ENCODE measurements at places on chromosomes 13 and 19.

- no peaks in the 10 kb centered on the region for H3K36me3 ChIP-seq
- no peaks in the 10 kb centered on the region for H3K4me1 ChIP-seq
- H3K4me3 ChIP-seq, result no peak overlapping the region
- H3K27me3 ChIP-seq, result no peaks in the 10 kb centered on the region
- no peak for DNase-seq
These were observed 104.4 kb downstream of the ZNF486 start for GRCh38 chr19:20271215-20271926.

- H3K36me3 ChIP-seq, result no peaks in the 10 kb centered on the region
- H3K27ac ChIP-seq, result no peak overlapping the region
- peaks cover 6% of the 10 kb centered on the region for H3K27me3 ChIP-seq
- H3K4me3 ChIP-seq, result no peak overlapping the region
- no peak for DNase-seq
These were observed 120.7 kb upstream of the OBI1 start for GRCh38 chr13:78779608-78780007.

GRCh38 chr13:75645141-75645540 is 9.0 kb downstream of the LMO7 start:
- H3K36me3 ChIP-seq, result no peaks in the 10 kb centered on the region
- no peak overlapping the region for H3K4me3 ChIP-seq
- no peaks in the 10 kb centered on the region for H3K27me3 ChIP-seq
- no peak overlapping the region for H3K27ac ChIP-seq
- H3K4me1 ChIP-seq, result no peaks in the 10 kb centered on the region

DNA sequence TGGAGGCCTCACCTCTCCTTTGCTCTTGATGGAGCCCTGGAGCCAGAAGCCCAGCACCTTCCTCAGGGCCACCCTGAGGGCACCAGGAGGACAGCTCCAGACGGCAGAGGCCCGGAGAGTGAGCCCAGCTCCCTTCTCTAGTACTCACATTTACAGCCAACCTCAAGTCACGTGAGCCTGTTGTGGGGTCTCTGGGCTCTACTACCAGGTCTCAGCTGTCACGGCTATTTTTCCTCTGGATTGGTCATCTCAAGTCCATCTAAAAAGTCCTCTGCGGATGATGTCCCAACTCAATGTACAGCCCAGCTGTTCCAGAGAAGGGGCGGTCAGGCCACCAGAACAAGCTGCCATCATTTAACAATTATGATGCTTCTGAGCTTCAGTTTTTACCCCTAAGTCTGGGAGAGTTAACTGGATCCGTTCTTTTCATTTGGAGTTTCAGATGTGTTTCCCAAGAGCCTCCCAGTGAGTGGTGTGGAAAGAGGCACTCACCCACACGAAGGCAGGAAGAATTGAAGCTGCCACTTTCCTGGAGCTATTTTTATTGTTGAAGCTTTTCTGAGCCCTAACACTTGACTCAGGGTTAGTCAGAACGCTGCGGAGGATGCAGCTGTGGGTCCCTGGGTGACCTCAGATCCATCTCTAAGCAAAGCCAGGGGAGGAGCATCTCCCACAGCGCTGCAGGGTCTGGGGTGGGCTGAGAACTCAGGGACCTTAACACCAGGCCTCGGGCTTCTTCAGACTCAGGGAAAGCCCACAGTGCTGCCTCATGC is 143.5 kb upstream of the UBL3 start:
- no peaks in the 10 kb centered on the region for H3K27me3 ChIP-seq
- no peak overlapping the region for H3K4me3 ChIP-seq
- H3K4me1 ChIP-seq, result no peaks in the 10 kb centered on the region
- no peak for DNase-seq
- H3K36me3 ChIP-seq, result no peaks in the 10 kb centered on the region

DNA sequence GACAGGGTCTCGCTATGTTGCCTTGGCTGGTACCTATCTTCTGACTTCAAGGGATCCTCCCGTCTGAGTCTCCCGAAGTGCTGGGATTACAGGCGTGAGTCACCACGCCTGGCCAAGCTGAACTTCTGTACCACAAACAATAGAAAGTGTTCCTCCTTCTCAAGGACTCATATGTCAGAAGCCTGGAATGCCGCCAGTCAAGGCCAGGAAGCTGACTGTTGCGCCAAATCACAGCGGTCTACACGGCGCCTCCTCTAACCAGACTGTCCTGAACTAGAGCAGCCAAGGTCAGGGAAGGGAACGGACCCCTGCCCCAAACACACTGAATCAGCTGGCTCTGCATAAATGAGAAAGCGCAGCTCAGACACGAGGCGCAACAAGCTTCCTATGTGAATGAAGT is 14.6 kb downstream of the RAB20 start:
- no peak overlapping the region for H3K4me3 ChIP-seq
- no peak overlapping the region for H3K27ac ChIP-seq
- no peaks in the 10 kb centered on the region for H3K27me3 ChIP-seq
- H3K4me1 ChIP-seq, result no peaks in the 10 kb centered on the region
- DNase-seq, result peak; percentile 80
- no peaks in the 10 kb centered on the region for H3K36me3 ChIP-seq

- no peaks in the 10 kb centered on the region for H3K36me3 ChIP-seq
- H3K27ac ChIP-seq, result peak overlapping the region; percentile 12
- peaks cover 29% of the 10 kb centered on the region for H3K4me1 ChIP-seq
- no peak for DNase-seq
These were observed 110.5 kb downstream of the COG6 start for GRCh38 chr13:39765801-39766463.

GRCh38 chr13:111090169-111090568 is 24.9 kb upstream of the ARHGEF7 start:
- H3K27ac ChIP-seq, result no peak overlapping the region
- no peaks in the 10 kb centered on the region for H3K4me1 ChIP-seq
- peaks cover 29% of the 10 kb centered on the region for H3K27me3 ChIP-seq

DNA sequence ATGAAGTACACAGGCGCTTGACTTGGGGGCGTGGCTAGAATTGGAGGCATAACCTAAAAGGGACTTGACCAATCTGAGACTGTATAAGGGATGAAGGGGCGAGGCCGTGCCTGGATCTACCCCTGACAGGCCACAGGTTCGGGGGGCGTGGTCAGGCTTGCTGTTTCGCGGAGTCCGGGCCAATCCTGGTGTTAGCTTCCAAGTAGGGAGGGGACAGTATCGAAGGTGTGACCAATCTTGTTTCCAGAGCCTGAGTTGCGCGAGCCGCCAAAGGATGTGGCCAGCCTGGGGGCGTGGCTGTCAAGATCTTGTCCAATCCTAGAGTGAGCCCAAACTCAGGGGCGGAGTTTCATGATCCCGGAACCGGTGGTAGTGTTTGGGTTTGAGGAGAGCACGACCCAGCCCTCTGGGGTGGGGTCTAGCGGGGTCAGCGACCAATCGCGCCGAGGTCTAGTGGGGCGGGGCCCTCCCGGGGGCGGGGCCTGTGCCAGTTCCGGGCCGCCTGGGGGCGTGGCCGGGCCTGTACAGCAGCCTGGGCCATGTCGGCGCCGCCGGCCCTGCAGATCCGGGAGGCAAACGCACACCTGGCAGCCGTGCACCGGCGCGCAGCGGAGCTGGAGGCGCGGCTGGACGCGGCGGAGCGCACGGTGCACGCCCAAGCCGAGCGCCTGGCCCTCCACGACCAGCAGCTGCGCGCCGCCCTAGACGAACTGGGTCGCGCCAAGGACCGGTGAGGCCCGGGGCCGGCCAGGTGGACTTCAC is at the start of gene VMAC:
Gene VMAC, plus strand, starts transcription at position 521 of the 762 bp plus-strand sequence. Its CDS starts 19 bp downstream, at position 540.
- H3K36me3 ChIP-seq, result peaks cover 19% of the 10 kb centered on the region
- peak within 1 kb of the TSS; percentile 91 for H3K4me3 ChIP-seq
- peak; percentile 100 for DNase-seq
- H3K27ac ChIP-seq, result peak within 1 kb of the TSS; percentile 93
- H3K4me1 ChIP-seq, result peaks cover 40% of the 10 kb centered on the region

DNA sequence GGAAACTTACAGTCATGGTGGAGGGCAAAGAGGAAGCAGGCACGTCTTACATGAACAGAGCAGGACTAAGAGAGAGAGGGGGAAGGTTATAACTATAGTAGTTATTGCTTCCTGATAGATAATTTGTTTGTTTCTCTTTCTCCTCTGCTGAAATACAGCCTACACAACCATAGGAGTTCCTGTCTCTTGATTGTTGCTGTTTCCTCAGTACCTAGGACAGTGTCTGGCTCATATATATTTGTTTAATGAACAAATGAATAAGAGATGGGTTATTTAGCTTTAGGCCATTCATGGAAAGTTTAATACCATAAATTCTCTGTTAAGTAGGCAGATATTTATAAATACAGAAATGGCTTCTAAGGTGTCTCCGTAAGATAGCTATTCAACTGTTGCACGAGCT is 95.2 kb downstream of the PCCA start:
- H3K27me3 ChIP-seq, result no peaks in the 10 kb centered on the region
- H3K27ac ChIP-seq, result no peak overlapping the region
- DNase-seq, result no peak
- no peaks in the 10 kb centered on the region for H3K4me1 ChIP-seq

- no peak overlapping the region for H3K4me3 ChIP-seq
- no peak overlapping the region for H3K27ac ChIP-seq
- no peaks in the 10 kb centered on the region for H3K4me1 ChIP-seq
- H3K36me3 ChIP-seq, result peaks cover 56% of the 10 kb centered on the region
These were observed 8.6 kb upstream of the NEK5 start for GRCh38 chr13:52137489-52137888.

DNA sequence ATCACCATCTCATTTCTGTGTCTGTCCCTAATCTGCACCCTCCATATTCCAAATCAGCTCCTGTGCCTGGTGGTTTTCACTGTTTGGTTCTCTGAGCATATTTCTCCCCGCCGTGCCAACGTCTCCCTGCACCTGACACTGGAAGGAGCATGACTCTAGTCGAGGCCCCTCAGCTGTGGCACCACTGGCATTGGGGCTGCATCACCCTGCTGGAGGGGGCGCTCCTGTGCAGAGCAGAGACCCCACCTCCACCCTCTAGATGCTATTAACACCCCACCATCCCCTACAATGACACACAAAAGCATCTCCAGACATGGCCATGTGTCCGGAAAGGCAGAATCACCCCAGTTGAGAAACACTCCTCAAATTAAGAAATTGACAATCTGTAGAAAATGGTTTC is 20.8 kb downstream of the ZSCAN5C start:
- H3K36me3 ChIP-seq, result peaks cover 11% of the 10 kb centered on the region
- H3K27ac ChIP-seq, result no peak overlapping the region
- H3K27me3 ChIP-seq, result no peaks in the 10 kb centered on the region
- H3K4me3 ChIP-seq, result no peak overlapping the region
- H3K4me1 ChIP-seq, result no peaks in the 10 kb centered on the region
- no peak for DNase-seq

GRCh38 chr19:13209484-13210338 is 59.5 kb downstream of the IER2 start:
- H3K27ac ChIP-seq, result no peak overlapping the region
- H3K36me3 ChIP-seq, result no peaks in the 10 kb centered on the region
- H3K4me3 ChIP-seq, result no peak overlapping the region
- H3K27me3 ChIP-seq, result no peaks in the 10 kb centered on the region
- H3K4me1 ChIP-seq, result peaks cover 12% of the 10 kb centered on the region

Measured in suprapubic skin (tissue), 4 donors.